ENCODE measurements at places on chromosomes 4 and X.

- no peak for DNase-seq
Measured at GRCh38 chr4:53122280-53123116, 243.4 kb downstream of the SCFD2 start.

DNA sequence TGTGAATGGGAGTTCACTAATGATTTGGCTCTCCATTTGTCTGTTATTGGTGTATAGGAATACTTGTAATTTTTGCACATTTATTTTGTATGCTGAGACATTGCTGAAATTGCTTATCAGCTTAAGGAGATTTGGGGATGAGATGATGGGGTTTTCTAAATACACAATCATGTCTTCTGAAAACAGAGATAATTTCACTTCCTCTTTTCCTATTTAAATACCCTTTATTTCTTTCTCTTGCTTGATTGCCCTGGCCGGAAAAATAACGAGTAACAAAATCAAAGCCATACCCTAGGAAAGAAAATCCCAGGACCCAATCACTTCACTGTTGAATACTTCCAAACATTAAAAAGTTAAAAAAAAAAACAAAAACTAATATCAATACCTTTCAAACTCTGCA is 67.7 kb upstream of the UGT2B4 start:
- no peak for DNase-seq

GRCh38 chrX:76148041-76148665 is 24.7 kb upstream of the PBDC1 start:
- peak; percentile 53 for DNase-seq

GRCh38 chr4:7412554-7412912 is 22.2 kb downstream of the PSAPL1 start:
- DNase-seq, result no peak

GRCh38 chr4:3077796-3078195 is 3.3 kb downstream of the HTT start:
- no peak for DNase-seq

DNA sequence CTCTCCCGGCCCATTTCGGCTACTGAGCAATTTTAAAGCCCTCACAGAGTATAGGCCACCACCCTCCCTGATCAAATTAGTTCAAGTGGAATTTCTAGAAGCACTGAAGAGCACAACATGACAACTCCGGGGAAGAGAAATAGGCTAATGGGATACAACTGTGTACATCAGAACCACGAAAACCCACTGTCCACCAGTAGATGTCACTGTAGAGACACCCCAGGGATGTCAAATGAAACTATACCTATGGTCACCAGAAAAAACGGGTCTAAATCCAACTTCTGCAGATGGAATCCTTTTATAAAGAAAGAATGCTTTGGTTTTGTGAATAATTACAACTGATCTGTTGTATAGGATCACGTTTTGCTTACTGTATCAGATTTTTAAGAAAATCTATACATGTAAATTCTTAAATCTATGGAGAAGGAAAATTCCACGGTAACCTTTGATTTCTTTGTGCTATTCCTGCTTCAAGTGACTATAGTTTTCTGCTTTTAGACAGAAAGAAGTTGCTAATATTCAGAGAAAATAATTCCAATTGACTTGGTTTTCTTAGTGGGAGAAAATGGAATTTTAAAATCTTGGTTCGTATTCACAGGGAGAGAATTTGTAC is 29.5 kb upstream of the MAP3K15 start:
- peak; percentile 56 for DNase-seq

- DNase-seq, result no peak
Measured at GRCh38 chr4:39030725-39031124, 1.5 kb downstream of the TMEM156 start.

Data from RPMI7951 (cell line).